ENCODE measurements at places on chromosomes 1 and 21.

DNA sequence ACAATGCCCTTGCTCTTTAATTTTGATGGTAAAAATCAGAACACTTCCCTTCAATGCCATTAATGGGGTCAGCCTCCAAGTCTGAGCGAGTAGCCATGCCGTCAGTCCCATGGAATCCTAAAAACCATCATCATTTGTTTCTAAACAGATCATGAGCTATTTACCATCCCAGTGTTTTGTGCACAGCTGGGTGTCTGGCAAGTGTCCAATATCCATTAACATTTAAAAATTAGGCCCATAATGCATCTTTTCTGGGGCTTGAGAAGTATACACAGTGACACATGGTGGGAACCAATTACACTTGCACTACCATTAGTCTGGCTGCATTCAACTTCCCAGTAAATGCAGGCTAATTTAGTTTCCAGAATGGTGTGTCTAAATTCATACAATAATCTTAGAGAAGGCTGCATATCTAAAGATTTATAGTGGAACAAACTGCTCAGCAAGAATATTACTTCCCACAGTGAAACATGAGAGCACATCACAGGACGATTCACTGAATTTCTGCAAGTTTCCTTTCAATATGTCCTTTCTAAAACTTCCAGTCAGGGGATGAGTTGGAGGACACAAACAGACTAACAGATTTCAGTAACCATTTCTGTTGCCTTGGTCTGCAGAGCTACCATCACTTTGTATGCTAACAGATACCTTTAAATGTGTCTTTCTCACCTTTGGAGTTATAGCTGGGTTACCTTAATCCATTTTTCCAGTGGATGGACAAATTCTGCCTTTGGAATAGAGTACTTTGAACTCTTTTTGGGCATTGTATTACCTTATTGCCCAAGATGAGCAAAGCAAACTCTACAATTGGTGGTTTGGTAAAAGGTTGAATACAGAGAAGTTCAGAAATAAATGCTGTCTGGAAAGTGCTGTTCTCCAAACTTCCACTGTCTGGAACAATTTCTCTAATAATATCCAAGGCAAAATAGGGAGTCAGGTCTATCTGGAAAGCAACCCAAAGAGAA is 258.0 kb downstream of the PTBP2 start:
- DNase-seq: no peak

DNA sequence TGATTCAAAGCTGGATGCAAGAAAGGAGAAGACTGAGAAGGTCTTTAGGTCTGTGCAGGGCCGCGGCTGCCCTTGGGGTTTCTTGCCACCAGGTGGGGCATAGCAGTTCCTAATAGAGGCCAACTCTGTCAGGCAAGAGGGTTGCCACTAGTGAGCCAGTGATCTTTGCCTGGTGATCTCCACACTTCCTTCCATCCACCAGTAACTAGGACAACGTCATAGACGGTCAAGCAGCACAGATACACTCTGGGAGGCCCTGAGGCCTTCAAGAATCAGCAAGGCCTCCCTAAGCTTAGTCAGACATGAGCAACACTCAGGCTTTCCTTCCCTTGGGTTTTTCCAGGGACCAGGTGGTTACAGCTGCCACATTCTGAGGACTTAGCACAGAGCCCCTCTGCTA is 32.9 kb upstream of the ATP2B4 start:
- peak; percentile 24 for DNase-seq

DNA sequence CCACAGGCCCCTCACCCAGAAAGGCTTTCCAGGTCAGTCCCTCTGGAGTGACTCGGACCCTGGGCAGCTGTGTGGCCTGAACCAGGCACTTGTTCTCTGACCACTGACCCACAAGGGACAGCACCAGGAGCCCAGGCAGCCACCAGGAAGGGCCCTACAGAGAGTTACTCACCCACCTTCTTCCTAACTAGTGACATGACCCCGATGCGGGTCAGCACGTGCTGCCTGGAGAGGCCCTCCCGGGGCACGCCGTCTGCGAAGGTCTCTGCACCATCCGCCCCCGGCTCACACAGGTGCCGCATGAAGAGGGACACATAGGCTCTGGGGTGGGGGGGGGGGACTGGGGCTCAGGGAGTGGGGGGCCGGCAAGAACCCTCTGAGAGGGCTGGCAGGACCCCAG is 55.8 kb downstream of the CHD5 start:
- DNase-seq: no peak

- DNase-seq: no peak
Measured at GRCh38 chr1:163824006-163824405, 502.3 kb downstream of the NUF2 start.

DNA sequence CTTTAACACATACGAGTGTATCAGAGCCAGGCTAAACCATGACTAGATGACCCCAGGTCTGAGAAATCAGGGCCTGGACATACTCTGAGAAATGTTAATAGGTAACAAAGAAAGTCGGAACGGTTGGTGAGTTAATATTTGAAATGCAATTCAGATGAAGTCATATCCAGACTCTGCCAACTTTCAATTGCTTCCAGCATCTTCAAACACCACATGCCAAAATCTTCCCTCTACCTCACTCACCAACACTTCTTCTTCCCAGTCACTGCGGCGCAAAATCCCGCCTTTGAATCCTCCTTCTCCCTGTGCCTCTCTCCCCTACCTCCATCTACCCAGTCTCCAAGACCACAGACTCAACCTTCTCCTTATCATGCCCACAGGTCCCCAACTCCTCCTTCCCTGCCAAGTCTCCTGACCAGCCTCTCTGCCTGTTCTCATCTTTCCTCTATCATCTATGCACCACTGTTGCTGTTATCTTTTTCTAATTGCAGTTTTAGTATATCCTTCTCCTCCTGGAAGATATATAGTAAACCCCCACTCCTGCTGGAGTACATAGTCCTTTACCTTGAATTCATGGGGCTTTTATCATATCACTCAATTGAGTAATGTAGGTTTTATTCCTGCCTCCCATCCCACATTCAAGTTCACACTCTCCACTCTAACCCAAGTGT is 41.3 kb downstream of the ZBTB18 start:
- DNase-seq: no peak

- DNase-seq: no peak
Measured at GRCh38 chr1:183812686-183813569, 8.0 kb downstream of the RGL1 start.

DNA sequence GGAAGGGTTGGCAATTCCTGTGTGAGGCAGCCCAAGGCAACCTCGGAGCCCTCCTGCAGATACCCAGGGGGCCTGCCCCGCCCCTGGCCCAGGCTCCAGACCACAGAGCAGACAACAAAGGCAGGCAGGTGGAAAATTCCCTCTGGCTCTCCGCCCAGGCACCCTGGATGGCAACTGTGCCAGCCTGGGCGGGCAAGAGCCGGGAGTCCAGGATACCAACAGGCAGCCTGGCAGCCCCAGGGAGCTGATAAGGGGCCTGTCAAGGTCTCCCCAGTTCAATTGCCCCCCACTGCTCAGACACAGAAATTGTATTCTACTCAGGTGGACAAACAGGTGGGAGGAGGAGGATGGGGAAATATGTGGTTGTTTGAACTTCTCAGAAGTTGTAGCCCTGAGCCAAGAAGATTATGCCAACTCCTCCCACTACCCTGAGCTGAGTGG is 15.4 kb upstream of the GPR37L1 start:
- no peak for DNase-seq

DNA sequence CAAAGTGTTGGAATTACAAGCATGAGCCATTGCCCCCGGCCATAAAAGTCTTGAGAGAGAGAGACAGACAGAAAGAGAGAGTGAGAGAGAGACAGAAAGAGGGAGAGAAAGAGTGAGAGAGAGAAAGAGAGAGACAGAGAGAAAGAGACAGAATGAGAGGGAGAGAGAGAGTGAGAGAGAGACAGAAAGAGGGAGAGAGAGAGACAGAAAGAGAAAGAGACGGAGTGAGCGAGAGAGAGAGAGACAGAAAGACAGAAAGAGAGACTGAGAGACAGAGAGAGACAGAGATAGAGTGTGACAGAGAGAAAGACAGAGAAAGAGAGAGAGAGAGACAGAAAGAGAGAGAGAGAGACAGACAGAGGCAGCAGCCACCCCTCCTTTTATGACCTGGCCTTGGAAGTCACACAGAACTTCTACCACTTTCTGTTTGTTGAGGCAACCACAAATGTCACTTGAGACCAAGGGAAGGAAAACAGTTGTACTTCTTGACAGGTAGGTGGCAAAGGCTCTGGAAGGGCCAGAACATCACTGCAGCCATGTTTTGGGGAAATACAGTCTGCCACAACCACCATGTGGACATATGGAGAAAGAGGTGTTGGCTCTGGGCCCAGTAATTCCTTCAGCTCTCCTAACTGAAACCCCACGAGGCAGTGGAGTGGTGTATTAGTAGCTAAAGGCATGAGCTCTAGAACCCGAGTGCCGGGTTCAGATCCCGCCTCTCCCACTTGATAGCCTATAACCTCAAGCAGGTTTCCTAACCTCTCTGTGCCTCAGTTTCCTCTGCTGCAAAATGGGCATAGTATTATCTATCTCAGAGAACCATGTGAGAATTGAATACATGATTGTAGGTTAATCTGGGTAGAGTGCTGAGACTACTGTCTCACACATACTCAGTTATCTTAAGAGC is 50.6 kb downstream of the TNFRSF8 start:
- DNase-seq: no peak

DNA sequence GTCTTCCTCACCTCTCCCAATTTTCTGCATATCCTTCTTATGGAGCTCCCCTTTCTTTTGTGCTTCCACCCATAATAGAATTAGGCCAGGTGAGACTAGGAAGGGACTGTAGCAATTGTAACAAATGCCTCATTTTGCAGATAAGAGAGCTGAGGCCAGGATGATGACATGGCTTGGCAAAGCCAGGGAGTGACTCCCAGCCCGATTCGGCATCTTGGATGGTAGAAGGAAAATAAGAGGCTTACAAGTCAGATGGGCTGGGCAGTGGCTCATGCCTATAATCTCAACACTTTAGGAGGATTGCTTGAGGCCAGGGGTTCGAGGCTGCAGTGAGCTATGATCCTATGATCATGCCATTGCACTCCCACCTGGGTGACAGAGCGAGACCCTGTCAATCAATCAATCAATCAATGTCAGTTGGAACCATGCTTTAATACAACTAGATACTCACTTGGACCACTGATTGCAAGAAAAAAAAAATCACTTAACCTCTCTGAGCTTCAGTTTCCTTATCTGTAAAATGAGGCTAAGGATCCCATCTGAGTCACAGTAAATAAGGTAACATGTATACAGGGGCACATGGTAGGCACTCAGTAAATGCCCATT is 51.6 kb downstream of the PLEKHA6 start:
- DNase-seq: no peak

GRCh38 chr21:31012133-31013089 is 25.9 kb downstream of the KRTAP19-8 start:
- no peak for DNase-seq

GRCh38 chr1:192263436-192263835 is 53.4 kb upstream of the RGS21 start:
- DNase-seq: no peak

DNA sequence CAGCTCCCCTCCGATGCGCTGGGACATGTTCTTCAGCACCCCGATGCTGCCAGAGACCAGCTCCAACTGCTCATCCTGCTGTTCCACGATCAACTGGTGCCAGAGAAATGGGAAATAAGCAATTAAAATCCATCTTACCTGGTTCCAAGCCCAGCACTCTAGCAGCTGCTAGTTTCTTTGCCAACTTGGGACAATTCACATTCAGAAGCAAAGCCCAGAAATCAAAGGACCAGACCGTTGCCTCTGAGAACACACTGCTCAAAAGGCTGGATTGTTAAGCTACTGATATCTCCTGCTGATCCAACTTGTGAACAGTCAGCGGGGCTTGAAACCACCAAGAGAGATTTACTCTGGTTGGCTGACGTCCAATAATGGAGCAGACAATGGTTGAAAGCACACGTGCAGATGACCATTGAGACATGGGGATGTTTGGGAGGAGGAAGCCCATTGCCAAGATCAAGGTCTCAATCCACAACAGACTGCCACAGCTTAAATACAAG is 34.4 kb downstream of the STX6 start:
- no peak for DNase-seq

- no peak for DNase-seq
Measured at GRCh38 chr21:44962403-44962966, 22.7 kb downstream of the SLX9 start.

DNA sequence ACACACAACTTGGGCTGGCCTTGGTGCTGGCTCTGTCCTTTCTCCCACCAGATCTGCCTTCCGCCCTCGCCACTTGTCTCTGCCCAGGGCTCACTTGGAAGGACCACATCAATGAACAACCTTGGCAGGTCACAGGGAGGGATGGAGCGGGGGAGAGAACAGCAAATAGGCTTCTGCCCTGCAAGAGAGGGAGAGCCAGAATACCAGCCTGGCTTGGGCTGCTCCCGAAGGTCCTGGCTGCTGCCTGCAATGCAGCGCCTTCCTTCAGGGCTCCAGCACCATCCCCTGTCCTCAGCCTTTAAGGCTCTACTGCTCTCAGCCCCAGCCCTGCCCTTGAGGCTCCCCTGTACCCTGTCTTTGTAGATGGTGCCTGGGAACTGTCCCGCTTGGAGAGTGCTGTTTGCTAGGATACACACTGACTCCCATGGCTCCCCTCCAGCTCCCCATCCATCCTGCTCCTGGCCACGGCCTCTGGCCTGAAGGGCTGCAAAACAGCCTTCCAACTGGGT is 43.8 kb downstream of the HIVEP3 start:
- no peak for DNase-seq

DNA sequence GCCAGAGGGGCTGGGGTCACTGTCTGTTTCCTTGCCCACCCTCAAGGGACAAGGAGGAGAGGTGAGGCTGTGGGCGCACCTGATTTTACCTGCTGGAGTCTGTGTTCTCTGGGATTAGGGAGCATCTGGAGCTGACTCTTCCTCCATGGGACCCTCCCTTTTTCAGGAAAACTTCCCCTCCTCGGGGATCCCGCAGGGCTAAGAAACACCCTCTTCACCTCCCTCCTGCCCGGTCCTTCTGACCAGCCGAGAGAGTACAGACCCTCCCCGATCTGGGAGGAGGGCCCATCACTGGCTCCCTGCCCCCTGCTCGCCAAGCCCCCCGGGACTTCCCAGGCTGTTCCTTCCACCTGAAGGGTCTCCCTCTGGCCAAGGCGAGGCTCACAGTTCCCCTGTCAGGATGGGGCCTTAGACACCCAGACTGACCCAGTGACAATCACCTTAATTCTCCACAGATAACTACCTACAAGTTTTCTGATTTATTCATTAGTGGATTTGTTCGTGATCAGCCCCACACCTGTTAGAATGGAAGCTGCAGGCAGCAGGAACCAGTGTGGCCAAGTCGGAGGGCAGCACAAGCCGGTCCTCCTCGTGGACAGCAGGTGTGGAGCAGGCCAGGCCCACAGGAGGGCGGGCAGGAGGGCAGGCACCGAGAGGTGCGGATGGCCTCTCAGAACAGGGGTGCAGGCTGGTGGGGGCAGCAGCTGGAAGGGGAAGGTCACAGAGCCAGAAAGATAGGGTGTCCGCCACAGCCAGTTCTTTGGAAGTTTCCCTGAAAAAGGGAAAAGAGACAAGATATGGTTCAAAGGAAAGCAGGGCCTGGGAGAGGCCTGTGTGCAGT is 15.9 kb upstream of the SAMD11 start:
- no peak for DNase-seq

GRCh38 chr1:116105996-116106395 is 5.2 kb upstream of the MAB21L3 start:
- no peak for DNase-seq
